Activated T-helper 2 cell treated with anti-CD3 and anti-CD28 coated beads, Interferon-gamma antibody, Interleukin-2, Interleukin-4, amounts not matched to agents 10 μg/mL and 5 μg/mL and 100 μg/mL, durations not matched to agents 14 hours and 24 hours and 36 hours (primary cell): ENCODE measurements at places on chromosomes 16 and 17. TPM values are rescaled to one million over a fixed set of nuclear protein-coding genes. Genes with fewer than 3 reads are reported as not detected.

GRCh38 chr16:86029131-86029741, 130.3 kb downstream of the IRF8 start:
- peaks cover 4% of the 10 kb centered on the region for H3K27me3 ChIP-seq
- H3K36me3 ChIP-seq: no peaks in the 10 kb centered on the region
- H3K4me1 ChIP-seq: no peaks in the 10 kb centered on the region

GRCh38 chr17:50818921-50819657, 16.3 kb upstream of the WFIKKN2 start:
- H3K27ac ChIP-seq: no peak overlapping the region
- peaks cover 18% of the 10 kb centered on the region for H3K27me3 ChIP-seq
- H3K36me3 ChIP-seq: no peaks in the 10 kb centered on the region
- peaks cover 12% of the 10 kb centered on the region for H3K4me1 ChIP-seq
- H3K4me3 ChIP-seq: no peak overlapping the region
- no peak for DNase-seq

GRCh38 chr17:2390199-2390836, 10.5 kb downstream of the MNT start:
- H3K4me1 ChIP-seq: peaks cover 29% of the 10 kb centered on the region
- no peak overlapping the region for H3K27ac ChIP-seq
- H3K4me3 ChIP-seq: no peak overlapping the region
- no peaks in the 10 kb centered on the region for H3K27me3 ChIP-seq

DNA sequence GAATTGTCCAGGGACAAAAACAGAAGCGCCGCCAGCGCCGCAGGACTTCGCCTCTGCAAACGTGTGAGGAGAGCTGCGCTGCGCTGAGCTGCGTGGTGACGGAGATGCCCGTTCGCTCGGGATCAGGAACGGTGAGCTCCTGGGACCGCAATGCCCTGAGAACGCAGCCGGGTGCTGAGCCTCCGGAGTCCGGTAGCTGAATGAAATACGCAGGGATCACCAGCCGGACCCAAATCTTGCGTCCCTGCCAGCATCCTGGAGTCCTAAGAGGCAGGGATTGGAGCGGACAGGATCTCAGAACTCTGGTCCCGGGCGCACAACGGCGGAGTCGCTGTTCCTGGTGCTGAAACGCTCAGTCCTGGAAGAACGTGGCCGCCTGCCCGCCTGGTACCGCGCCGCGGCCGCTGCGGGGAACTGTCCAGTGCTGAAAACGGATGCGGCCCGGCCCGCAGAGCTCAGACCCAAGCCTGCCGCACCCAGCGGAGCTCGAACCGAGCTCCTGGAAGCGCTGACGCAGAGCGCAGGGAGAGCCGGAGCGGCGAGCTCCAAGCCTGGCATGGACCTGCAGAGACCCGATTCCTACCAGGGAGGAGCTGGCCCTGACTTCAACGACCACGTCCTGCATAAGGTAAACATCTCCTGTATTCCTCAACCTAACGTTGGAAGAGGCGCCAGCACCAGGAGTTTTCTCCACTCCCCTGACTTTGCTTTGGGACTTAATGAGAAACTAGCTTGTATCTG, 41.5 kb downstream of the CD300LF start:
- no peaks in the 10 kb centered on the region for H3K36me3 ChIP-seq
- peaks cover 55% of the 10 kb centered on the region for H3K27me3 ChIP-seq
- peak; percentile 73 for DNase-seq
- no peak overlapping the region for H3K4me3 ChIP-seq

GRCh38 chr17:50589095-50589705, 28.7 kb downstream of the CACNA1G start:
- no peaks in the 10 kb centered on the region for H3K36me3 ChIP-seq
- no peak overlapping the region for H3K27ac ChIP-seq
- no peaks in the 10 kb centered on the region for H3K4me1 ChIP-seq
- peaks cover 2% of the 10 kb centered on the region for H3K27me3 ChIP-seq
- no peak overlapping the region for H3K4me3 ChIP-seq
- no peak for DNase-seq

- H3K4me1 ChIP-seq: peaks cover 46% of the 10 kb centered on the region
- peak overlapping the region; percentile 66 for H3K27ac ChIP-seq
- peaks cover 6% of the 10 kb centered on the region for H3K36me3 ChIP-seq
- peaks cover 12% of the 10 kb centered on the region for H3K27me3 ChIP-seq
- peak overlapping the region; percentile 82 for H3K4me3 ChIP-seq
These were observed 507 bp downstream of the FHOD1 start for GRCh38 chr16:67246756-67247191.

- H3K27me3 ChIP-seq: no peaks in the 10 kb centered on the region
- H3K4me1 ChIP-seq: no peaks in the 10 kb centered on the region
- no peak overlapping the region for H3K27ac ChIP-seq
- no peak overlapping the region for H3K4me3 ChIP-seq
- peaks cover 7% of the 10 kb centered on the region for H3K36me3 ChIP-seq
- no peak for DNase-seq
These were observed 15.7 kb downstream of the ETV4 start for GRCh38 chr17:43530288-43531081.

DNA sequence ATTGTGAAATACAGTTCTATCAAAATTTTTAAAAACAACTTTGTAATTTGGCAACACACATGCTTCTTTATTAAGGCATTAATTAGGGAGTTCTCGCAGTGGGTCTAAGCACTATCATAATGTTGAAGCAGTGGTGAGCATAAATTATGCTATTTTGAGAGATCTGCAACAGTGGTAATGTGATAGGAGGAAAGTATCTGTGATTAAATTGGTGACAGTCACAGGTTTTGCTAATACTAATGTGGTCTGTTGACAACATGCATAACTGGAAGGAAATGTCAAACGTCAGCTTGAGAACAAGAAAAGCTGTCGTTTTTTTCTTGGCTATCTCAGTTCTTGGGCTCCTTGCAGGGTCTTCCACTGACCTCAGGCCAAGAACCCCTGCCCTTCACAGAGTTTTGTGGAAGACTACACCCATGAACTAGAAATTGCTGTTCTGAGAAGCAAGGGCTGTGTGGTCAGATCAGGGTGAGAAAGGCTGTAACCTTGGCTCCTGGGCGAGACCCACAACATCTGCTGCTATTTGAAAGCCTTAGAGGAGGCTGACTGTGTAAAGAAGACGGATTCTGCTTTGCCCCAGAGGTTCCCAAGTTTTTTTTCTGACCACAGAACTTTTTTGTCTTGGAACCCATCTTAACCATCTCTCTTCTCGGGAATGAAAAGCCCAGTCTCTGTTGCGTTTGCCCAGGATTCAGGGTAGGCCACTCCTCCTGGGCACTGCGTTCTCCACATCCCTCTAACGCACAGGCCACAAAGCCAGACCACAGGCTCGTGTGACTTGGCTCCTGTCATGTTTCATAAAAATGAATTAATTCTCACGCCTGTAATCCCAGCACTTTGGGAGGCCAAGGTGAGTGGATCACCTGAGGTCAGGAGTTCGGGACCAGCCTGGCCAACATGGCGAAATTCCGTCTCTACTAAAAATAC, 13.9 kb downstream of the ATP2A1 start:
- H3K27me3 ChIP-seq: no peaks in the 10 kb centered on the region
- no peak overlapping the region for H3K27ac ChIP-seq
- no peaks in the 10 kb centered on the region for H3K4me1 ChIP-seq
- no peak overlapping the region for H3K4me3 ChIP-seq
- H3K36me3 ChIP-seq: no peaks in the 10 kb centered on the region

DNA sequence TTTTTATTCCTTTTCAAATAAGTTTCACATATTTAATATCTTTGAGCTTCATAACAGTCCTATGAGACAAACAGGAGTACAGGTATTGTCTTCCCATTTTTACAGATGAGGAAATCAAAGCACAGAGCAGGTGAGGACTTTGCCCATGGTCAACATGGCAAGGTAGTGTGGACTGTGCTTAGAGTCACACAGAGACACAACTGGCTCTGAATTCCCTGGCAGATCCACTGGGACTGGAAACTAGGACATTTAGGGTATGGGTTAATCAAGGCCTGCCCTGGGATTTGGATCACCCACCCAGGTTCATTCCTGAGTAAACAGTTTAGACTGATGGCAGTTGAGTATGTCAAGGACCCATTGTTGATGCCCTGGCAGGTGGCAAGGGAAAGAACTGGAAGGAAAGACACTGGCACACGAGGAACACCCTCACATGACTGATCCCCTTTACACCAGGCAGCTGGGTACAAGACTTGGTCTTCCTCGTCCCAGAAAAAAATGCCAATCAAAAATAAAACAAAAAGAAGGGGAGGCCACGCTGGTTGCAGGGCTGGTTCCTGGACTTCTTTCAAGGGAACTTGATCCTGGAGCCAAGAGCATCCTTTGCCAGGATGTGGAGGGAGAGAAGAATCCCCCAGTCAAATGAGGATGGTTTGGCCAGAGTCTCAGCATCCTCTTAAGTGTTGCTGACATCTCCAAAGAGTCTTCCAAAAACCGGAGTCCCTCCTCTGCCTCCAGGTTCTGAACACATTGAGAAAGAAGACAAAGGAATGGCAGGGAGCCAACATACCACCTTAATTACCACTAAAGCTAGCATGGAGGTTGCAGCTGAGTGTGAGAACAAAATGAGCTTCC, 34.9 kb downstream of the CHD9 start:
- no peaks in the 10 kb centered on the region for H3K27me3 ChIP-seq
- no peak overlapping the region for H3K4me3 ChIP-seq
- no peak overlapping the region for H3K27ac ChIP-seq
- peaks cover 28% of the 10 kb centered on the region for H3K4me1 ChIP-seq
- H3K36me3 ChIP-seq: no peaks in the 10 kb centered on the region

DNA sequence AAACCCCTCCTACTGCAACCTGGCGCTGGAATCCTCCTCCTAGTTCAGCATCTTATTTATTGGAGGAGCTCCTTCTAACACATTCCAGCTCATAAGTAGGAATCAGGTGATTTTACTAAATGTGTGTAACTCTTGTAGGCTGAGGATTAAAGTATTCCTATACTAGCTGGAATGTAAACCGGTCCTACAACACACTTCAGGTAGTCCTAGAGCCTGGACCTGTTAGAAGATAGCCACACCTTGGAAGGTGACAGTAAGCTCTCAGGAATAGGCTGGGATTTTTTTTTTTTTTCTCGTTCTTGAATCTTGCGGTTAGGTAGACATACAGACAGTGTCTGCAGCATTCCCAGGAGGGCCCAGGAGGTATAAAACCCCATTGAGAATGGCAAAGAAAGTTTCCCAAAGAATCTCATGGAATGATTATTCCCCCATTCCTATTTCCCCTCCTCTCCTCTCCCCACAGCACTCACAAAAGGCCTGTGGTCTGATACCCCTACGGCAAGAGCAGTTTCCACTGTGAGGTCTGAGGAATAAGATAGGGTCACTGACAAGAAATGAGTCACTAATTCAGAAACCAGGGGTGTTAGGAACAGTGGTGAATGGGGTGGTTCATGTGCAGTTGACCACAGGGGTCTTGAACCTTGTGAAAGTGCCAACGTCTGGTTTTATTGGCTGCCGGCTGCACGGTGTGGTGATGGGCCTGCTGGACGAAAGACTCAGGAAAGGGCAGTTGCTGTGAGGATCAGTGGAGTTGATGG, 267.1 kb downstream of the UTP18 start:
- H3K27me3 ChIP-seq: peaks cover 3% of the 10 kb centered on the region
- H3K27ac ChIP-seq: no peak overlapping the region
- no peaks in the 10 kb centered on the region for H3K36me3 ChIP-seq
- no peak for DNase-seq

DNA sequence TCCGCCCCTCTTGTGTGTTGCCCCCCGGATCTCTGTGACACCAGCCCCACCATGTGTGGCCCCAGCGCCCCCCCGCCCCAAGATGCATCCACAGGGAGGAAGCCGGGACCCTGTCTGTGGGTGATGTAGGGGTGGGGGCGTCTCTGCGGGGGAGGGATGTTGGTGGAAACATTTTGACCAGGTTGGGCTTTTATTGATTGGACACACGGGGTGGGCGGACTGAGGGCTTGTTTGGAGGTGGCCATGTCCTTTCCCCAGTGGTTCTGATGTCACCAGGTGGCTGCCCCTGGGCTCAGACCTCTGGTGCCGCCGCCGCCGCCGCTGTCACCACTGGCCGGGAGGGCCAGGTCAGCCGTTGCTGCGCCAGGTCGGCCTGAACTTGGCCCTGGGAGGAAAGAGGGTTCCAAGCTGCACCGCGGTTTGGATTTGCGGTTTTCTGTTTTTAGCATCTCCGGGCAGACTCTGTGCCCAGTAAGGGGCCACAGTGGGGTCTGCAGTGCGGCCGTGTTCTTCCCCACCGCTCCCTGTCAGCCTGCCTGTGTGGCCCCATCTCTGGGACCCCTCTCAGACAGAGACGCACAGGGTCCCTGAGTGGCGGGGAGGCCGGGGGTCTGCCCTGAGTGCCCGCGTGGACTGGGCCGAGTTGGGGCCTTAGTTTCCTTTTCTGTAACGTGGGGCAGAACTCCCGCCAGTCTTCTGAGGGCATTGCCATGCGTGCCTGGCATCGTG, 19.8 kb downstream of the GSE1 start:
- DNase-seq: no peak
- H3K27me3 ChIP-seq: no peaks in the 10 kb centered on the region
- H3K4me1 ChIP-seq: no peaks in the 10 kb centered on the region
- no peak overlapping the region for H3K27ac ChIP-seq

DNA sequence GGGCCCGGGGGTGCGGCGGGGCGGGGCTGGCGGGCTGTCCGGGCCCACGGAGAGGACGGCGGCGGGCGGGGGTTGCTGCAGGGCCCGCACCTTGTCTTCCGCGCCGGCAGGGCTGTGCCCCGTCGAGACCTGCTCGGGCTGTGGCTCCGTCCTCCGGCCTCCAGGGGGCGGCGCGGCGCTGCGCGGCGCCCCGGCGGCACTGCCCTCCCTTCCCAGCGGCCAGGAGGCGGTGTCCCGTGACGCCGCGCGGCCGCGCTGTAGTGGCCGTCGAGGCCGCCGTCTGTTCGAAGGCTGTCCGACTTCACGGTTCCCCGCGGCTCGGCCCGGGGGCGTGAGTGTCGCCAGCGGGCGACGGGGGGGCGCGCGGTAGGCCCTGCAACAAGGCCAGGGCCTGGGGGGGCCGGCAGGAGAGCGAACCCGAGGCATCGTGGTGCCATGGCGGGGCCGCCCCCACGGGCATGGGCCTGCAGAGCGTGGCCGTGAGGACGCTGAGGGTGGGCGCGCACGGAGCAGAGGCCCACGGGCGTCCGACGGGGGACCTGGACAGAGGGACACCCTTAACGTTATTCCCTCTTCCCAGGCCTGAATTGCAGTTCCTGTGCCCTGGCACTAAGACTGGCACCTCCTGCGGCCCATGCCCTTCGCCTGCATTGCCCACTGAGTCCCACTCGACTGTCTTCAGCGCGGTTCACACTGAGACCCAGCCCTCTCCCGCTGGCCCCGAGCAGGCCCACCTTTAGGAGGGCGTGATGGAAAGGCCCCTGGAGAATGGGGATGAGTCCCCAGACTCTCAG, at the start of gene PLEKHG4:
PLEKHG4 (plus strand) TSS at position 237 of the 794 bp plus-strand sequence; CDS start at position 750, 513 bp downstream.
- H3K36me3 ChIP-seq: peaks cover 19% of the 10 kb centered on the region
- H3K27me3 ChIP-seq: no peaks in the 10 kb centered on the region
- DNase-seq: peak; percentile 77
- H3K4me3 ChIP-seq: peak within 1 kb of the TSS; percentile 84
- peak within 1 kb of the TSS; percentile 86 for H3K27ac ChIP-seq

PARD6A gene
- total RNA-seq: 10.7 and 11.5 TPM in 2 replicates

HOXB1 gene
- not detected in 2 replicates for total RNA-seq

HSD17B1 gene
- 0.91 and 1.4 TPM in 2 replicates for total RNA-seq

TOX3 gene
- not detected in 2 replicates for total RNA-seq

KIF2B gene
- total RNA-seq: not detected in 2 replicates

BCO1 gene
- total RNA-seq: not detected in 2 replicates
